ENCODE measurements at places on chromosomes 6 and 20.

- no peak for DNase-seq
Observed at GRCh38 chr6:7142918-7143475, 35.2 kb downstream of the RREB1 start.

- no peak for DNase-seq
Observed at GRCh38 chr6:30160785-30161531, at the start of gene TRIM10. Gene TRIM10, minus strand, starts transcription at chr6:30161211. Its CDS starts 353 bp downstream, at chr6:30160858.

DNA sequence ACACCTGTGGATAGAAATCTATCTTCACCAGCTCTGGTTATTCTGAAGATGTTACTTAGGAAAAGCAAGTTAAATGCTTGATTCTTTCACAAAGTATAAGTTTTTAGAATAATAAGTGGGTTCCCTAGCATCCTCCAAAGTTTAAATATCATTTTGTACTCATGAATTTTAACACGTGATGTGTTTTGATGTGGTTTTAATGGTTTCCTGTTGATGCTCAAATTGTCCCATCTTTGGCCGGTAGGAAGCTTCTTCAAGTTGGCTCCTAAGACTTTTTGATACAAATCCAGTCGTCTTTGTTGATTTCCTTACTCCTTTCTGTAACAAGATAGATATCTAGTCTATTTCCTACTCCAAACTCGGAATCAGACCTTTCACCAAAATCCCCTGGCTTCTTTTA is 94.5 kb upstream of the STXBP5 start:
- DNase-seq: no peak

DNA sequence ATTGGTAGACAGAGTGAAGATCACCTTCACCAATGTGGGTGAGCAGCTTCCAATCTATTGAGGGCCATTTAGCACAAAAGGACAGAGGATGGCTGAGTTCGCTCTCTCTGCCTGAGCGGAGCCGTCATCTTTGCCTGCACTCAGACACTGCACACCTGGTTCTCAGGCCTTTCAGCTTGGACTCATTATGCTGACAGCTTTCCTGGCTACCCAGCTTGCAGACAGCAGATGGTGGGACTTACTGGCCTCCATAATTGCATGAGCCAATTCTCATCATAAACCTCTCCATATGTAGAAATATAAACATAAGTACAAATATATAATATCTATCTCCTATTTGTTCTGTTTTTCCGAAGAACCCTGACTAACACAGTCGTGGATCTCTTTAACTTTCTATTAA is 13.7 kb downstream of the TBXT start:
- DNase-seq: no peak

DNA sequence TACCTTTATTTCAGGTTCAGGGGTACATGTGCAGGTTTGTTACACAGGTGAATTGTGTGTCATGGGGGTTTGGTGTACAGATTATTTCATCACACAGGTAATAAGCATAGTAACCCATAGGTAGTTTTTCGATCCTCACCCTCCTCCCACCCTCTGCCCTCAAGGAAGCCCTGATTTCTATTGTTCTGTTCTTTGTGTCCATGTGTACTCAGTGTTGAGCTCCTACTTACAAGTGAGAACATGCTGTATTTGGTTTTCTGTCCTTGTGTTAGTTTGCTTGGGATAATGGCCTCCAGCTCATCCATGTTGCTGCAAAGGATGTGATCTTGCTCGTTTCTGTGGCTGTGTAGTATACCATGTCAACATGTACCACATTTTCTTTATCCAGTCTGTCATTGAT is 66.0 kb downstream of the STK4 start:
- DNase-seq: no peak

- DNase-seq: no peak
Observed at GRCh38 chr6:168031411-168031971, 34.0 kb downstream of the KIF25 start.

DNA sequence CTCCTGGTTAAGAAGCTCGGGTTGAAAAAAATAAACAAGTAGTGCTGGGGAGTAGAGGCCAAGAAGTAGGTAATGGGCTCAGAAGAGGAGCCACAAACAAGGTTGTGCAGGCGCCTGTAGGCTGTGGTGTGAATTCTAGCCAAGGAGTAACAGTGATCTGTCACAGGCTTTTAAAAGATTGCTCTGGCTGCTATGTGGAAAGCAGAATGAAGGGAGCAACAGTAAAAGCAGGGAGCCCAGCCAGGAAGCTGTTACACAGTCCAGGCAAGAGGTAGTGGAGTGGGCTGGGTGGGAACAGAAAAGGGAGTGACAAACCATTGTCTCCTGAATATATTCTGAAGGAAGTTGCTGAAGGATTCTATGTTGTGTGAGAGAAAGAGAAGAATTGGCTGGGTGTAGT is 2.0 kb downstream of the HFE start:
- no peak for DNase-seq

- no peak for DNase-seq
Observed at GRCh38 chr6:44245391-44245911, 1.4 kb upstream of the HSP90AB1 start.

GRCh38 chr6:40957616-40958492 is 81.2 kb downstream of the UNC5CL start:
- no peak for DNase-seq

DNA sequence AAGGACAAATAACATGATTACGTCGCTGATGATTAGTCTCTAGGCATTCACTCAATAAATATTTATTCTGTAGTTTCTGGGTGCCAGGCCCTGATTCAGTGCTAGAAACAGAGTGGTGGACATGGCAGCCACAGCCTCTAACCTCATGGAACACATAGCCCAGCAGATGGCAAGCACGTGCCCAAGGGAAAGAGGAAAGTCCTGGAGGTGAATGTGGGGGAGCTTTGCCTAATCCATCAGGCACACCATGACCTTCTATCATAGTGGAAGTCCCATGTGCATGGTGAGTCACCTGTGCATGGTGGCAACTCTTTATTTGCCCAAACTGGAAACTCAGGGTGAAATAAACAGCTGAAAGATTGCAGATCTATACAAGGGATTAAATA is 143.0 kb upstream of the TNFAIP3 start:
- DNase-seq: no peak

GRCh38 chr6:96995903-96996302 is 71.4 kb downstream of the KLHL32 start:
- no peak for DNase-seq

GRCh38 chr20:61879303-61879620 is 186.4 kb downstream of the TAF4 start:
- no peak for DNase-seq

DNA sequence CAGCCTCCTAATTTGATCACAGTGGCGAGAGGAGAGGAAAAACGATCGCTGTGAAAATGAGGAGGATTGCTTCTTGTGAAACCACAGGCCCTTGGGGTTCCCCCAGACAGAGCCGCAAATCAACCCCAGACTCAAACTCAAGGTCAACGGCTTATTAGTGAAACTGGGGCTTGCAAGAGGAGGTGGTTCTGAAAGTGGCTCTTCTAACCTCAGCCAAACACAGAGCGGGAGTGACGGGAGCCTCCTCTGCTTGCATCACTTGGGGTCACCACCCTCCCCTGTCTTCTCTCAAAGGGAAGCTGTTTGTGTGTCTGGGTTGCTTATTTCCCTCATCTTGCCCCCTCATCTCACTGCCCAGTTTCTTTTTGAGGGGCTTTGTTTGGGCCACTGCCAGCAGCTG is 28.7 kb downstream of the SAYSD1 start:
- DNase-seq: peak; percentile 74

- no peak for DNase-seq
Observed at GRCh38 chr20:11676630-11677287, 240.9 kb upstream of the BTBD3 start.

DNA sequence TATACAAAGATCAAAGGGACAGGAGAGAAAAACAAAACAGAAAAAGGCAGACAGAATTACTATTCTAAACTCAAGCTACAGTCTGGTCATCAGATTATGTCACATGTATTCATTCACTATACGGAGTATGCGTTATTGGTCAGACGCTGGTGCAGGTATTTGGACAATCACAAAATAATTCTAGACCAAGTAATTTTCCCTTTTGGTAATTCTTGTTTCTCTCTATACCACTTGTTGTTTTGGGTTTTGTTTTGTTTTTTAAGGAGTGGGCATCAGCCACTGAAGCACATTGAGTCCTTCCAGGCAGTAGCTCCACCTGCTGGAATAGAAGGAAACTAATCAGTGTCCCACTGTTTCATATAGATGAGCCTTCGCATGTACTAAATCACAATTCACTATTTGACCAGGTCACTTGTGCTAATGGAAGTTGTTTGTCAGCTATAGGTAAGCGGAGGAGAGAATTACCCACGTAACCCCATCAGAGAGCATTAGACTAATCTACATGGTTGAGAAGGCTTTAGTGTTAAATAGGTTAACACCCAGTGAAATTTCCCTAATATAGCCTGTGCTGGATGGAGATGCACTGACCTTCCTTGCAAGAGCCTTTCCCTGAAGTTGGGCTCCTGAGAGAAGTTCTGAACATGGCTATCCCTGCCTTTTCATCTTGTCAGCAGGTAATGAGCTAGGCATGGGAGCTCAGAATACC is 77.9 kb downstream of the TNFAIP3 start:
- no peak for DNase-seq

- DNase-seq: no peak
Observed at GRCh38 chr6:125732398-125732797, 17.0 kb upstream of the HEY2 start.

- no peak for DNase-seq
Observed at GRCh38 chr6:75300531-75300855, 15.9 kb upstream of the TMEM30A start.

Measured in GM13976 (cell line).